ENCODE measurements at places on chromosomes 11 and 22.

DNA sequence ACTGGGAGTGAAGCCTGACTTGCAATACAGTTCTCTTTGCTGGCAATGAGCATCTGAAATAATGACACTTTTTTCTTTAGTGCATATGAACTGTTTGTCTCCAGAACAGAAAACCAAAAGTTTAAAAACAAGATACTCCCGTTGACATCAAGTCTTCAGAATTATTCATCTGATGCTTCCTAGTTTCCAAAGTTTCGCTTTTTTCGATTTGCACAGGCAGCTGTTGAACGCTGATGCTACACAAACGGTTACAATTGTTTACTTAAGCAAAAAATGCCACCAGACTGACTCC, 612 bp upstream of the BIRC2 start:
- DNase-seq: no peak

DNA sequence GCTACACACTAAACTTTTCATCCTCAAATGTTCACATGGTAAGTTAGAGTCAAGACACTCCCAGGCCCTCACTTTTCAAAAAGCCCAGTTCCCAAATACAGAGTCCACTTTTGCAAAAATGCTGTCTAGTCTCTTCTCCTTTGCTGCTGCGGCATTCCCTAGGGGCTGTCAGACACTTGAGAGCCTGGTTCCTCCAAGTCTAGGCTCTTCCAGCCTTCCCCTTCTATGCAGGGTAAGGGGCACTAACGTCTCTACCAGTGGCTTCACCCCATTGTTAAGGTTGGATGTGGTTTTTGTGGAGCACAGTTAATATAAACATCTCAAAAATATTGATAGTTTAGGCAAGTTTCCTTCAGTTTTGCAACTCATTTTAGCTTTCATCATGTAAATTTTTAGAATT, 181.5 kb downstream of the KIF18A start:
- DNase-seq: no peak

GRCh38 chr11:126352934-126353801, 2.3 kb upstream of the ST3GAL4 start:
- no peak for DNase-seq

DNA sequence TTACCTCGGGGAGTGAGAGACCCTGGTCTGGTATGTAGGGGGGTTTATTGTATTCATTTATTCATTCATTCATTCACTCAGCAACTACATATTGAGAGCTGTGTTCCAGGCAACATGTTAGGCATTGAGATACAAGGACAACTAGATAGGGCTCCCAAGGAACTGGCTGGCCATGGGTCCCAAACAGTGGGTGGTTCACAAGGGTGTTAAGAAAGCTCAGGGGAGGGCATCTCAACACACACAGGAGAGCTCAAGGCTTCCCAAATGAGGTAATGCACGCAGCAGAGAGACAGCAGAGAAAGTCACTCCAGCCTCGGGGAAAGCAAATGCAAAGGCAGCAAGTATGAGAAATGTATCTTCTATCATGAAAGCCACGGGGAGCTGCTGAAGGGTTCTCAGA, 51.8 kb downstream of the BTG4 start:
- no peak for DNase-seq

DNA sequence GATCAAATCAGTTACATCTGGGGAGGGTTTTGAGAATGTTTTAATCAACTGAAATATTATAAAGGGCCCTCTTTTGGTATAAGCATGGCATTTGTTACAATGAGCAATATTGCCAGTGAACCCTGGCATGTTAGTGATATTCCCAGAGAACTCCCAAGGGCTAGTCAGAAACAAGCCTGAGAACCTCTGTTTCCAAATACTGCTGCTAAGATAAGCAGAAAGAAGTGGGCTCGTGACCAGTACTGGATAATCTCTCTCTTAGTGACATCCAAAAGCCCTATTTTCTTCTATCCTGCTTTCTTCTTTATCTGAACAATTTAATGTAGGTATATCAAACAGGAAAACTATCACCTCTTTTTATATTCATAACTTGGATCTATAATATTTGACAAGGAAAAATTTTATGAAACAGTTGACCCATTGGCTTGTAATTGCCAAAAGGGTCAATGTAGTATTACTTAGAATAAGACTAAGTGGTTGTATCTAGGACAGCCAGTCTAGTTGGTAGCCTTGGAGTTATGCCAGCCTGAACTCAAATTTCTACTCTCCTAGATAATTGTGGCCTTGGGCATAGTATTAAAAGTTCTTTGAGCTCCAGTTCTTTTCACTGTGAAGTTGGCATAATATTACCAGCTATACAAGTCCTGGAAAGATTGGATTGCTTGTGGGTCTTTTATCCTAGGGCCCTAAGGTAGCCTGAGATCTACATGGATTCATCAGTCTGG, 15.7 kb downstream of the CAT start:
- no peak for DNase-seq

- peak; percentile 78 for DNase-seq
Measured at GRCh38 chr22:36439481-36440271, 41.8 kb downstream of the TXN2 start.

- DNase-seq: peak; percentile 20
Measured at GRCh38 chr22:41481131-41481830, 12.4 kb downstream of the ACO2 start.

DNA sequence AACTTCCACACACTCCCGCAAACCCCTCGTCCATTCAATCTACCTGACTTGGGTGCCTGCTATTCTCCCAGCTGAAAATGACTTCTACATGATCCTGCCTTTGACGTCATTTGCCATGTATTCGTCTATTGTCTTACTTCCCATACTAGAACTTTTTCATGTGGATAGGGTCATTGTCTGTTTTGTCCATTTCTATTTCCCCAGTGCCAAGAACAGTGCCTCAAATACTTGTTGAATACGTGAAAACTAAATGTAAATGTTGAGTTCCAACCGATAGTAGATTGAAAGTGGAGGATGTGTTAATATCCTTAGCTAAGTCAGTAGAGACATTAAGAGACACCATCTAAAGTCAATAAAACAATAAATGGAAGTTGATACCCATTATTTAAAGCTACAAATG, 935 bp downstream of the TRIM68 start:
- DNase-seq: peak; percentile 14

DNA sequence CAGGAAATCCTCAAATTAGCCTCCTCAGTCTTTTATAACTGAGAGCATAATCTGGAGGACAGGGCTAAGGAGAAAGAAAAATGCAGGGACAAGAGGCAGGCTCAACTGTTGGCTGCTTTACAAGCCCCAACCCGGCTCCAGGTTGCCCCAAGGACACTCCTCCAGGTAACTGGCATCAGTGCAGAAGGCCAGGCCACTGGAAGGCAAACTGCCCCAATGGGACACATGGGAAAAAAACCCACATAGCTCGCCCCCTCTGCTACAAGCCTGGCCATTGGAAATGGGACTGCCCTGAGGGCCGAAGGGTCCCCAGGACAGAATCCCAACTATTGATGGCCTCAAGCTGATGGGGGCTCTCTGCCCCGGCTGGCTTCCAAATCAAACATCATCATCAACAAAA, 17.9 kb upstream of the FBLN1 start:
- DNase-seq: no peak

- DNase-seq: no peak
Measured at GRCh38 chr22:37109242-37109917, at the start of gene TMPRSS6. Gene TMPRSS6, minus strand, starts transcription at chr22:37109713. Its CDS starts 6,296 bp downstream, at chr22:37103417.

All from tongue (tissue), 3 donors.